ENCODE measurements at places on chromosomes 7 and 10.

DNA sequence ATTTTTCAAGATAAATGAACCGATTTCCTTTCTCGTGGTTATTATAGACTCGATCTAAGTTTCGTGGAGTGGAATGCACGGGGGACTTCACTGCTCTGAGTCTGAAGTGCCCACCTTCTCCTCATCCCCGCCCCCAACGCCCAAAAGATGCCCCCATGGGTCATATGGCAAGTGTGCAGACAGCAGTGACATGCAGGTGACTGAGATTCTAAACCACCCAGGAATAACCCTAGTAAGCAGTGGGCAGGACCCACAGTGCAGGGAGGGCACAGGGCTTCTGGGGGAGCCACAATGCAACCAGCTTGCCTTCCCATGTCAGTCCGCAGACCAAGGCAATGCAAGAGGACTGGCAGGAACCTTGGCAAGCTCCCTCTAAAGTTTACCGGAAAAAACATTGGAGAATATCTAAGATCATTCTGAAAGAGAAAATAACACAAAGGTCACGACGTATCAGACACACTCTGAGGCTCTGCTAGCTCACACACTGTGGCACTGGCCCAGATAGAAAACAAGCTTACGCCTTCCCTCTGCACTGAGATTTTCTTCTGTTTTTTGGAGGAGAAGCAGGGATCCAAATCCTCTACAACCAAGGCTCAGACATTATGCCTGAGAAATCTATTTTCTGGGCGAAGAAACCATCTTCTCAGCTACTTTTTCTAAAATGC lies 239.6 kb downstream of the MAD1L1 start:
- DNase-seq, result no peak

GRCh38 chr10:13877154-13877909 lies 290.6 kb downstream of the PRPF18 start:
- peak; percentile 21 for DNase-seq

- no peak for DNase-seq
Observed at GRCh38 chr10:74988054-74988775, 123.2 kb upstream of the SAMD8 start.

DNA sequence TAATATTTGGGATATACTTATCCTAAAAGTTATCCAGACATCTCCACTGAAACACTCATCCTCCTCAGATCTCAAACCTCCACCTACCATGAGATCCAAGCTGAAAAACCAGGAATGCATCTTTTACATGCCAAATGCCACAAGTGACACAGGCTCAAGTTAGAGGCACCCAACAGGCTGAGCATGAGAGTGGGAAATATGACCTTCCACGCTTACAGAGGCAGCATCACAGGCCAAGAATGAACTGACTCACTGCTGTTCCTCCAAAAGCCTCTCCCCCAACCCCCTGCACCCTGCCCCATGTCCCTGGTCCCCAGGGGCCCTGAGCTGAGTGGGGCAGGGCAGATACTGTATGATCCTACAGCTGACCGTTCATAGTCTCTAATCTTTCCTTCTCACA lies 4.8 kb upstream of the MTPAP start:
- peak; percentile 25 for DNase-seq

DNA sequence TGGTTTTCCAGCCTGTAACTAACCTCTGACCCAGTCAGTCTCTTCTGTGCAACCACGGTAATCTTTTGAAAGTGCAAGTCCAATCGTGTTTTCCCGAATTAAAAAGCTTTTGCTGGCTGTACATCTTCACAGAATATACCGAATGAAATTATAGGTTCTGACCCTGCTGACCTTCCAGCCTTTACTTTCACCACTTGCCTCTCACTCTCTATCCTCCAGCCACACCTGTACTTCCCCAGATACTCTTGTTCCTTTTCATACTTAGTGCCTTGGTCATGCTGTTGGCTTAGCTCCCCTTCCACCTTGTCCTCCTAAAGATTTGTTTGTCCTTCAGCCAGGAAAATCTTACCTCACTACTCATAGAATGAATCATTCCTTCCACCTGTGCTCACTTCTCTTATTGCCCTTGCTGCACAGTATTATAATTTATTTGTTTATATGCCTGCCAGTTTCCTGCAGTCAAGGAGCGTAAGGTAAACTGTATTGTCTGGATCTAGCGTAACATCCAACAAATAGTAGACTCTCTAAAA lies 2.3 kb upstream of the PNPLA8 start:
- no peak for DNase-seq

GRCh38 chr7:114835861-114836260 lies 86.0 kb upstream of the MDFIC start:
- no peak for DNase-seq

GRCh38 chr7:193481-194251 lies 1.3 kb downstream of the FAM20C start:
- DNase-seq, result no peak

GRCh38 chr7:77479536-77480088 lies 57.5 kb upstream of the PTPN12 start:
- no peak for DNase-seq

GRCh38 chr10:47336387-47337134 lies 11.6 kb upstream of the RBP3 start:
- DNase-seq, result peak; percentile 23

GRCh38 chr7:36029853-36030515 lies 123.1 kb upstream of the EEPD1 start:
- DNase-seq, result no peak

GRCh38 chr7:116691664-116692063 lies 19.7 kb downstream of the MET start:
- DNase-seq, result peak; percentile 84

- no peak for DNase-seq
Observed at GRCh38 chr10:48802611-48803071, 118.0 kb downstream of the WDFY4 start.

GRCh38 chr7:155489158-155489840 lies 31.4 kb downstream of the EN2 start:
- no peak for DNase-seq

- DNase-seq, result no peak
Observed at GRCh38 chr10:100138921-100139496, 46.8 kb downstream of the ERLIN1 start.

GRCh38 chr7:10325395-10325794 lies 648.3 kb upstream of the PHF14 start:
- DNase-seq, result no peak

- no peak for DNase-seq
Observed at GRCh38 chr7:143002106-143002505, 24.8 kb downstream of the OR9A2 start.

GRCh38 chr10:50585921-50586739 lies 37.6 kb downstream of the SGMS1 start:
- DNase-seq, result peak; percentile 55

DNA sequence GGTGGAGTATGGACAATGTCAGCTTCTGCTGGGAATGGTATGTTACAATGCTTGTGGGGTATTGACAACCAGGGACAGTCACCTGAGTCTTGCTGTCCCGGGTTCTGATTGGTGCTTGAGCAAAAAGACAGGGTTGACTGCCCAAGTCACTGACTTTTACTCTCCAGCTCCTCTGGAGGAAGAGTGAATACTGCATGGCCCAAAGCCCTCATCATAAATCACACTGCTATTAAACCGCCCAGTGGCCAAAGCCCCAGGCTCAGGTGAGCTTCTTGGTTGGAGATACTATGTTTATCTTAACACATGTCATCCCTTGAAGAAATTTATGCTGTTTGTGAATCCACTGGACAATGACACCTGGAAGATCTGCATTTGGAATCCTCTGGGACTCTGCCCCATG lies 90.0 kb upstream of the IGFBP3 start:
- no peak for DNase-seq

DNA sequence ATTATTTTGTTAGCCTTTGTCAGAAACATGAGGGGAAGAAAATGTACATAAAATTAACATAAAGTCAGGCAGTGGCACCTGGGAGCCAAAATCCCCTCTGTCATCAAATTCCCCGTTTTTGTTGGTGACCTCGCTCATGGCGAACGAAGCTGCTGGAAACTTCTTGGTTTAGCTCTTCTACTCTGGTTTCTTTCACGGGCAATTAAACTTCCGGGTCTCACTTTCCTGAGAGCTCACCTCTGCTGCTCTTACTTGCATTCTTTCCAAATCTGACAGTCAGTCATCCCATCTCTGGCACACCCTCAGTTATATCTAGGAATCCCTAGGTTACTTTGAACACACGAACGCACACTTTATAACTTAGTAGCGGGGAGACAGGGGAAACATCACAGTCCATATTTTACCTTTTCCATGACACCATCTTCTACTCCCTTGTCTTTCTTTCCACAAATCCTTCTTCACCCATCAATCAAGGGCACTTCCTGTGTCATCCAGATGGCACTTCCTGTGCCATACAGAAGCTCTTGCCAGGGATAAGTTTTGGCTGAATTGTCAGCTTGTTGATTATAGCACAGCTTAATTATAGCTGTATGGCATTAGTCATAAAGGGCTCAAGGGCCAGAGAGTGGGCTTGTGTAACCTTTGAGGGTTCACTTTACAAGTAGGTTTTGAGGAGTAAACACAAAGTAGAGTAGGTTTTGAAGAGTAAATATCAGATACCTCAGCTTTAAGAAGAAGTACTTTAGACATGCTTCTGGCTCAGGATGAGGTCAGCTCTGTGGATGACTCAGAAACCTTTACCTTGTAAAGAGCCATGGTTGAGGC lies 105.1 kb downstream of the GATA3 start:
- DNase-seq, result peak; percentile 66

GRCh38 chr7:121510302-121510701 lies 114.2 kb upstream of the FAM3C start:
- no peak for DNase-seq
